GM23248 (cell line): ENCODE measurements at places on chromosomes 2 and 18.
A peak's percentile ranks its signal among the peaks of the same experiment; 100 is the strongest.

DNA sequence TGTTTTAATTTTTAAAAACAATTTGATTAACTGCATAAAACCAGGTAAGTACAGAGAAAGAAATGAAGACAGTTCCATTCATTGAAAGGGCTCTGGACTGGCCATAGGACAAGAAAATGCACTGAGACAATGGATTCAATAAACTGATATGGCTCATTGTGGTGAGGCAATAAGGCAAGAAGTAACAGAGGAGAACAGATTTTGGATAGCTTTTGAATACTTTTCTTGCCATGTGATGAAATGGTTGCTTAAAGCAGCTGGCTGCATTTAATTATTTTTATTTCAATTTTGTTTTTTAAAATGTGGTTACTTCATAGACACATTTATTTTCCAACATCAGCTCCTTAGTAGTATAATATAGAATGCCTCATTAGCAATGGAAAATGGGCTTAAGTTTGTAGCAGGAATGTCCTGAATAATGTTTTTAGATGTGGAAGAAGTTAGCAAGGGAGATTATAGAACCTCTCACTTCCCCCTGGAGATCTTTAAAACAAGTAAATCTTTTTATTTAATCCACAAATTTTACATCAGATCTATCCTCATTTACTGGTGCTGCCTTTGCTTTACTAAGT is 646.9 kb upstream of the ZEB2 start:
- no peak overlapping the region for H3K4me3 ChIP-seq
- H3K27me3 ChIP-seq, result no peaks in the 10 kb centered on the region
- H3K27ac ChIP-seq, result no peak overlapping the region
- no peaks in the 10 kb centered on the region for H3K4me1 ChIP-seq
- DNase-seq, result peak; percentile 9

DNA sequence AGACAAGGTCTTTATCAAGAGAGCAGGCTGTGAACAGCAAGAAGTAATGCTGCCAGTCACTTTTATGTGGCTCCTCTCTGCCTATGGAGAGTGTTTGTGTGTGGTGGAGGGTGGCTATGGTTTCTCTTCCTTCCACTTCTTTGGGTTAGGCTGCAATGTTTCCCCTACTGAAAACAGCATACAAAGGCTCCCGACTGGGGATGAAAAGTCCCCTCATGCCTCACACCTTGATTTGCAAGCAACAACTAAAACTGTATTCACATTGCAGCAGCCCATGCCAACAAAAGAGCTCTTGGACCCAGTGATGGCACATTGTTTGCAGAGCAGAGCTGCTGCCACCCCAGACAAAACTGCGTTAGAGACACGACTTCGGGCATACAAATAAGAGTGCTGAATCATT is 301.6 kb downstream of the SLC8A1 start:
- H3K4me3 ChIP-seq, result no peak overlapping the region
- DNase-seq, result no peak
- no peaks in the 10 kb centered on the region for H3K4me1 ChIP-seq
- no peak overlapping the region for H3K27ac ChIP-seq

DNA sequence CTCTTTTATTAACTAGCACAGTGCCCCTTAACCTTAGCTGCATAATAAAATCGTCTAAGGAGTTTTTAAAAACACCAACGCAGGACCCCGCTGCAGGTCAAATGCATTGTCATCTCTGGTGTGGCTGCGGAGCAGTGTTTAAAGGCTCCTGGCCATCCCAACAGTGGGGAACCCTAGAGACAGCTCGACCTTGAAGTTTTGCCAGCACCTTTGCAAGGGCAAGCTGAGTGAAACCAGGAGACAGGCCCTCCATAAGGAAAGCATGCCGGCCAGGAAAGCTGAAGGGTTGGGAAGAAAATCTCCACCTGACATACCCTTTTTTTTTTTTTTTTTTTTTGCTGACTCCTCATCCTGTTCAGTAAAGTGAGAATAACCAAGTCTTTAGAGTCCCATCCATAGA is 349.0 kb downstream of the CMPK2 start:
- no peaks in the 10 kb centered on the region for H3K4me1 ChIP-seq
- no peak overlapping the region for H3K4me3 ChIP-seq
- no peaks in the 10 kb centered on the region for H3K27me3 ChIP-seq
- H3K36me3 ChIP-seq, result no peaks in the 10 kb centered on the region

DNA sequence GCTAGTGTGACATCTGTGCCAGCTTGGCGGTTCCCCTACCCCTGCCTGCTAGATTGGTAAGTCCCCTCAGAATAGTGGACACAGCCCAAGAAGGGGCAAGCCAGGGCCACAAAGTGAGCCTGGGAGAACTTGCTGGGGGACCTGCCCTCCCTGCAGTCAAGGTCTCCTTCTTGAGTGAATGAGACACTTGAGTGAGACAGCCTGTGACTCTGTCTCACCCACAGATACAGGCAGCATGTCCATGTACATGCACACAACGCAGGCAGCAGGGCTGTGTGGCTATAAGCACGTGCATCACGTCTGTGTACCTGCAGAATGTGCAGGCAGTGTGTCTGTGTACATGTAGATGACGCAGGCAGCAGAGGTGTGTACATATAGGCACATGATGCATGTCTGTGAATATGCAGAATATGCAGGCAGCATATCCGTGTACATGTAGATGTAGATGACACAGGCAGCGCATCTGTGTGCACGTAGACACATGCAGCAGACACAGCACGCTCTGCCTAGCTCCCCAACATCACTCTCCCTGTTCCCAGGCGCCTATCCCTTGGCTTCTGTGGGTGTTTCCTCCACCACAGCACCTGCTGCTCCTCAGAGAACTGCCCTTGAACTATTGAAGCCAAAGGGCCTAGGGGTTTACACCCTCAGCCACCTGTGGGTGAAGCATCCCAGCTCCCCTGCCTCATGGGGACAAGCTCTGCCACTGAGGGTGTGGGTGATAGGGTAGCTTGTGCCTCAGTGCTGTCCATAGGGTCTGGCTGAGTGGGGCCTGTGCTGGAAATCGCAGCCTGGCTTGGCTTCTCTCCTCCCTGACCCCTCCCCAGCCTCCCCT is 147.2 kb upstream of the TWIST2 start:
- no peaks in the 10 kb centered on the region for H3K27me3 ChIP-seq
- peaks cover 8% of the 10 kb centered on the region; the same call in 1 of the 2 replicates for H3K4me1 ChIP-seq
- H3K4me3 ChIP-seq, result no peak overlapping the region
- no peak for DNase-seq
- H3K27ac ChIP-seq, result no peak overlapping the region

DNA sequence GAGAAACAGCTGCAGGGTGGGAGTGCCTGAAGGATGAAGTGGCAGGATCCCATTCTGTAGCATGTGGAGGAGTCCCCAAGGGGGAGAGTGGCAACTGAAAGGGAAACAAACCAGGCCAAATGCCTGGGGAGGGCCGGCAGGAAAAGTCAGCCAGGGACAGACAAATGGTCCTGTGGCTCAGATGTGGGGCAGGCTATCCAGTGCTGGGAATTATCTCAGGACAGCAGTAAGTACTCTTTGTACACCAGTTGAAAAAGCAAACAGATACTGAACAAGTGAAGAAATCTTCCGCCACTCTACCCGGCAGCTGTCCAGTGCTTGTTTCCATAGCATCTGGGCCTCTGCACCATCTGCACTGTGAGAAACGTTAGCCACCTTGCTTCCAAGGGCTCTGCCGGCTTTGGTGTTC is 408.9 kb downstream of the LRATD1 start:
- DNase-seq, result no peak
- no peaks in the 10 kb centered on the region for H3K36me3 ChIP-seq
- H3K4me1 ChIP-seq, result no peaks in the 10 kb centered on the region

GRCh38 chr2:7709907-7710306 is 792.7 kb downstream of the RNF144A start:
- H3K27me3 ChIP-seq, result no peaks in the 10 kb centered on the region
- peaks cover 48% of the 10 kb centered on the region for H3K4me1 ChIP-seq
- peak; percentile 86 for DNase-seq
- no peaks in the 10 kb centered on the region for H3K36me3 ChIP-seq
- peak overlapping the region; percentile 52 for H3K27ac ChIP-seq

GRCh38 chr2:104163611-104164130 is 690.2 kb upstream of the POU3F3 start:
- no peak overlapping the region for H3K4me3 ChIP-seq
- DNase-seq, result no peak
- no peaks in the 10 kb centered on the region for H3K36me3 ChIP-seq
- no peaks in the 10 kb centered on the region for H3K4me1 ChIP-seq
- H3K27me3 ChIP-seq, result no peaks in the 10 kb centered on the region
- no peak overlapping the region for H3K27ac ChIP-seq

DNA sequence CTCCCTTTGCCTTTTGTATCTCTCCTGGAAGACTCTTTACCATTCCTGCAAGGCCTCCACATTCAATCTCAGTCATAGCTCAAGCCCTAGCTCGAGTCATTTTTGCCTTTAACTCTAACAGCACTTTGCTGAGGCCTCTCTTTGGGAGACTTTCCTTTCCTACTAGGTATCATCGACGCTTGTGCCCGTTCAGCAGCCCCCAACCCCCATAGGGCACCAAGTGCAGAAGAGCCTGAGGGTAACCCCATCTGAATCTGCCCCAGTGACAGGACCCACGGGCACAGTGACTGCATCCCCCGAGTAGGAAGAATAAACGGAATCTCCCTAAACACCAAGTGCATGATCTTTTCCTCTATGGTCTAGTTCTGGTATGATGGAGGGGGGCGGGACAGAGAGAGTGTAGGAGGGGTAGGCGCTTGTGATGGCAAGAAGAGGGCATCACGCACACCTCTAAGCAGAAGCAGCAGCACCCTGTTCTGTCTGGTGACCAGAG is 66.3 kb downstream of the UXS1 start:
- no peak overlapping the region for H3K27ac ChIP-seq
- no peaks in the 10 kb centered on the region for H3K27me3 ChIP-seq
- DNase-seq, result no peak
- H3K4me3 ChIP-seq, result no peak overlapping the region

DNA sequence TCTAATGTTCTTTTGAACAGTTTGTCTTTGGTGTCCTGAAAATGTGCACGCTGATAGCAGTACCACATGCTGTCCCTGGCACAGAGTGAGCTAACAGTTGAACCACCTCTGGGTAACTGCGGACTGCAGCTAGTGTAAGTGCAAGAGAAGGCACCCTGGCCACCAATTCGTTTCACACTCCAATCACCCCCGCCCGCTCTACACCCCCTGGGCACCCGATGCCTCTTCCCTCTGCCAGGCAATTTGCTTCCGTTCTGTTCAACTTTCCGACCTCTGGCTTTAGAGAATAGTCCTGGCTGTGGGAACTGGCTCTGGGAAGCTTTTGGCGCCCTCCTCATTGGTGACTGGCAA is 1.4 kb downstream of the DOCK10 start:
- H3K27ac ChIP-seq, result peak overlapping the region; percentile 50
- peak; percentile 61 for DNase-seq
- H3K4me3 ChIP-seq, result peak overlapping the region; percentile 85
- peaks cover 17% of the 10 kb centered on the region; the same call in 1 of the 2 replicates for H3K4me1 ChIP-seq

DNA sequence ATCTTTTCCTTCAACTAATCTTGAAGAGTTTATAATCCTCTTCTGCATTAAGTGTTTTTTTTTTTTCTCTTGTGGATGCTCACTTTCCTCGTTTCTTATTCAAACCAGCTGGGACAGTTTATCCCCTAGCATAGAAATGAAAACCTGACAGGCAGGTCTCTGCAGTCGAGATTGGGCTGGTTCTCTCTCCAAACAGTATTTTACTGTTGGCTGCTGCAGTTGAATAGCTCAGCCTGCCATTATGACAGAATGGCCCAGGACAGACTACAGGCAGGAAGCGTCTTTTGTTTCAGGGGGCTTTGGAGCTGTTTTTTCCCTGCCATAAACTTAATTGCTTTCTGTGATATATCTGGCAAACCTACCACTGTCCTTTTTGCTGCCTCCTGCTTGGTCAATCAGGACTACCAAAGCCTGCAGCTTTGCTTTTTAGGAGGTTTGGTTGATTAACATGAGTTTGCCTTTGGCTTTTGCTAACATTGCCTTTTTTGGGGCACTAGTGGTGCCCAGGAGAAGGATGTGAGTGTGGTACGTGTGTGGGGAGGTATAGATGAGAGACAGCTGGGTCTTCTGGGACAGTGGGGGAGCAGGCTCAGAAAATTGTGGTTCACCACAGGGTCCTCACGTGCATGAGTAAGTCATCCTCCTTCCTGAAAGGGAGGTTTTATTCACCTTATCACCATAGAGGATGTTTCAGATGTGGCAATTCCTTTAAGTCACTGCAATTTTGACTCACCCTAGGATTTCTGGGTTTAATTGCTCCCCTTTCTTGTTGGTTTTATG is 128.7 kb downstream of the LYPD6B start:
- H3K36me3 ChIP-seq, result no peaks in the 10 kb centered on the region
- H3K27me3 ChIP-seq, result 0 out of 2 replicates have a peak, but pooled peaks cover 3% of the 10 kb centered on the region
- no peak overlapping the region for H3K27ac ChIP-seq

DNA sequence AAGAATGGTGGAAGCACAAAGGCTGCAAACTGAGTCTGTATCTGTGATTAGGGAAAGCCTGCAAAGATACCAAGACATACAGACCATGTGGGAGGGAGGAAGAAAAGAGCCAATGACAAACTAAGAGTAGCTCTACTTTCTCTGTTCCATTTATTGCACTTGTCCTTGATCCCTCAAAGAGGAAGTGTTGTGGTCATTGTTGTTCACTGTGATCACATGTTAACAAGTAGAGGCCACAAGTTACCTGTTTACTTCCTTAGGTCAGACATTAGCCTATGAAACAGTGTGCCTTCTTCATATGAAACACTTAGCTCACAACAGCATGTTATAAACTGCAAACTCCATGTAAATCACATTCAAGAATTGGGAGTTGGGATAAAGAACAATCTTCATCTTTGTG is 32.6 kb downstream of the MAP2 start:
- H3K36me3 ChIP-seq, result no peaks in the 10 kb centered on the region
- H3K4me1 ChIP-seq, result no peaks in the 10 kb centered on the region
- H3K27ac ChIP-seq, result no peak overlapping the region

- peak; percentile 7 for DNase-seq
- no peak overlapping the region for H3K27ac ChIP-seq
These were observed 1.9 kb upstream of the SYT4 start for GRCh38 chr18:43279015-43279744.

GRCh38 chr2:85545780-85546240 is 6.8 kb downstream of the MAT2A start:
- peak overlapping the region; percentile 15 for H3K27ac ChIP-seq
- peaks cover 44% of the 10 kb centered on the region for H3K4me1 ChIP-seq
- no peaks in the 10 kb centered on the region for H3K27me3 ChIP-seq
- H3K4me3 ChIP-seq, result no peak overlapping the region
- no peak for DNase-seq

GRCh38 chr2:45813003-45813941 is 161.8 kb downstream of the PRKCE start:
- DNase-seq, result no peak
- H3K4me1 ChIP-seq, result peaks cover 18% of the 10 kb centered on the region
- no peak overlapping the region for H3K4me3 ChIP-seq
- H3K27ac ChIP-seq, result no peak overlapping the region
- H3K36me3 ChIP-seq, result no peaks in the 10 kb centered on the region

GRCh38 chr2:173667415-173667814 is 297.8 kb downstream of the SP3 start:
- no peak overlapping the region for H3K27ac ChIP-seq
- DNase-seq, result no peak
- no peak overlapping the region for H3K4me3 ChIP-seq
- no peaks in the 10 kb centered on the region for H3K36me3 ChIP-seq
- peaks cover 8% of the 10 kb centered on the region; the same call in 1 of the 2 replicates for H3K27me3 ChIP-seq

GRCh38 chr18:59139291-59139614 is 431 bp upstream of the SEC11C start:
- no peaks in the 10 kb centered on the region for H3K4me1 ChIP-seq
- H3K27me3 ChIP-seq, result peaks cover 6% of the 10 kb centered on the region; the same call in 1 of the 2 replicates
- peak overlapping the region; percentile 32; the same call in 1 of the 2 replicates for H3K27ac ChIP-seq
- H3K36me3 ChIP-seq, result no peaks in the 10 kb centered on the region
- H3K4me3 ChIP-seq, result peak overlapping the region; percentile 89
